ENCODE measurements at places on chromosomes 5 and 9.

GRCh38 chr9:36873247-36873875 lies 160.7 kb downstream of the PAX5 start:
- DNase-seq, result peak; percentile 61

GRCh38 chr5:111425205-111425604 lies 87.1 kb downstream of the STARD4 start:
- DNase-seq, result no peak

- DNase-seq, result no peak
Observed at GRCh38 chr9:89638359-89638758, 33.5 kb downstream of the GADD45G start.

- DNase-seq, result no peak
Observed at GRCh38 chr9:14240537-14240936, 73.4 kb downstream of the NFIB start.

DNA sequence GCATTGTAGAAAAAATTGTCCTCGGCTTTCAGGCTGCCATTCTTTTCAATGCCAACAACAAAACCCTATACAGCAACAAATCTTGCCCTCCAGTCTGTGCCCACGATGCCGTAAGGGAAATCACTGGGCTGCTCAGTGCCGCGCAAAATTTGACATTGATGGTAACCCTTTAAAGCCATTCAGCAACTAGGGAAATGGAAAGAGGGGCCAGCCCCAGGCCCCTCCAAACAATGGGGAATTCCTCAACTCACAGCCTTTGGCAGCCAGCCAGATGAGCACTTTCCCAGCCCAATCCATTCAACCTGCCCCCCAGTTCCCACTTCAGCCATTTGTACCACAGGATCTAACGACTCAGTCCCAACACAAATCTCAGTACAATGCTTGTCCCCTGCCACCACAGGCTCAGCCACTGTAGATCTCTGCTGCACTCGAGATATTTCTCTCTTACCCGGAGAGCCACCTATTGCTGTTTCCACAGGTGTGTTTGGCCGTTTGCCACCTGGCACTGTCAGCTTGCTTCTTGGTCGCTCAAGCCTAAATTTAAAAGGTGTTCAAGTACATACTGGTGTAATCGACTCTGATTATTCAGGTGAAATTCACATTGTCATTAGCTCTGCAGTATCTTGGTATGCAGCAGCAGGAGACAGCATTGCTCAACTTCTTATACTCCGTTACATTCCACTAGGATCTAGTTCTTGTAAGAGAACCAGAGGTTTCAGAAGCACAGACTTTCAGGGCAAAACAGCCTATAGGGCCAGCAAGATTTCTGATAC lies 103.3 kb downstream of the SYK start:
- peak; percentile 46 for DNase-seq

- no peak for DNase-seq
Observed at GRCh38 chr9:124220946-124221451, 36.8 kb upstream of the NEK6 start.

DNA sequence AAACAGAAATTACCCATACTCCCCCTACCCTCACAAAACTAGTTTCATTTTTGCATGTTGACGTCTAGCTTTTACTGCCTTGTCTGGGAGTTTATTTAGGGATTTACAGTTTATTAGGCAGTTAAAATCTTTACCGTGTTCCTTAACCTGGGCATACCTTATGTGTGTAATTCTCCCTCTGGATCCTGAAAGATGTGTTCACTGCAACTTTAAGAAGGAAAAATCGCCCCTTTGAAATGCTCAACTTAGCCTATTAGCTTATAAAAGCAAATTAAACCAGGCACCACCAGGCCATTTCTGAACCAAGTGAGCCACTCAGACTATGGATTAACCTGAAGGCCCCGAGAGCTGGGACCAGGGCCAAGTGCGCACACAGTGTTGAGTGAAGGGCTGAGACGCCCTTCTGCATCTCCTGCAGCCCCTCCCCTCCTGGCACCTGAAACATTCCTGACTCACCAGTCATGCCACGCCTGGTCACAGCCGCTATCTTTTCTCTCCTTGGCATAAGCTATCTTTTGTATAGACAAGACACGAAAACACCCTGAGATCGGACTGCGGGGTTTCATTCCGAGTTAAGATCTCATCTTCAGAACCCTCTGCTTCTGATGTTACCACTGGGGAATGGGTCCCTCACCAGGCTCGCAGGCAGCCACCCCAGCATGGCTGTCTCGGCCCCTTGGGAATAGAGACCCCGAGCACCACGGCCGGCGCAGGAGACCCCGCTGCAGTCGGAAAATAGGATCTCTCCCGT lies 111.9 kb downstream of the ROR2 start:
- DNase-seq, result no peak

DNA sequence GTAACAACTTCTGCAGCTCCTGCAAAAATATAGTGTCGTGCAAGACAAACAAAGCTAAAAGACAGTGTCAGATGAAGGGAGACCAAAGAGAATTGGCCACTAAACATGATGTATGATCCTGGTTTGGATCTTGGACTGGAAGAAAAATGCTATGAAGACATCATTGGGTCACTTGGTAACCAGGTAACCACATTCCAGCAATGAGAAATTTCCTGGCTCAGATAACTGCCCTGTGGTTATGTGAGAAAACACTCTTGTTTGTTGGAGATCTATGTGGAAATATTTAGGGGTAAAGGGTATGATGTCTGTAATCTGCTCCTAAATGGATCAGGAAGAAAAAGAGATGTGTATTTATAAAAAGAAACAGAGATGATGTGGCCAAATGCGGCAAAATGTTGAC lies 45.5 kb upstream of the ANKRD33B start:
- no peak for DNase-seq

DNA sequence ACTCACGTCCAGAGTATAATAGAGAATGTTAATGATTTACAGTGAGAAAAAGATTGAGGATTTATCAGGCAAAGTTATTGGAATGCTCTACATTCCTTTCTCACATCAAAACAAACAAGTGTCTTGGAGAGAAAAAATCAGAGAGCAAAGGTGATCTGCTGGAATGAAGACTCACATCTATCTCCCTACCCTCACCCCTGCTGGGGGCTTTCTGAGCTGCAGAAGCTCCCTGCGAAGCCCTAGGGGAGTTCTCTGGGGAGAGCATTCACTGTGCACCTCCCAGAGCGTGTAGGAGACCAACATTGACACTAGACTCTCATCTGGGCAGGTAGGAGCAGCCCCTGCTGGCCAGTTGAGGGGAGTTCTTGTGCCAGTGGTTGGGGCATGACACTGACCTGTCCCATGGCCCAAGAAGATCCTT lies 76.6 kb upstream of the ADAMTS16 start:
- no peak for DNase-seq

- DNase-seq, result no peak
Observed at GRCh38 chr5:1465966-1466471, 20.8 kb upstream of the SLC6A3 start.

- no peak for DNase-seq
Observed at GRCh38 chr5:2307631-2308030, 424.9 kb upstream of the IRX4 start.

DNA sequence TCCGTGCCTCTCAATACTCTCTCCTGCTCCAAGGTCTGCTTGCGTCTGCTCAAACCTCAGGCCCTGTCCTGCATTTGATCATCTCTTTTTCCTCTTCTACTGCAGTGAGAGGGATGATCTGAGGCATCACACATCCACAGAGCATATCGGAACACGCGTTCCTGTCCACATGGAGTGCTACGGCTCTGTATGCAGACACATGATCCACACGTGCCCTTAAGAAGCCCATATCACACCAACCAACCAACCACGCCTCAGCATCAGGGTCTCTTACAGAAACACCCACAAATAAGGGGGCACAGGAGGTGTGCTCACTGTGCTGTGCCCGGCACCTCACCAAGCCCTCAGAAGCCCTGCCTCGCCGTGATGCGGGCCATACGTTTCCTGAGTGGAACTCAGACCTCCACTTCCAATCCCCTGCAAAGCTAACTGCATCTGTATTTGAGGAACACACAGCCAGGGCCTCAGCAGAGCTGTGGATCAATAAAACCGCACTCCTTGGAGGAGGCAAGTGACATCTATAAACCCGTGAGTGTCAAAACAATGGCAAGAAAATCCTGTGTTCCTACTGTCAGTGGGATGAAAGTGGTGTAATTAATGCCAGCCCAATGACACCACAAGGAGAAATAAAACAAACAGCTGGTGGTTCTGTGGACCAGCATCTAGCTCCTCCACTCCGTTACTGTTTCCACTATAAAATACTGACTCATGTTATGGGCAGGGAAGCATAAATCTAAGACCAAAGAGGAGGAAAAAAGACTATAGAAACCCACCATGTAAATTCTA lies 40.4 kb downstream of the AK8 start:
- no peak for DNase-seq

DNA sequence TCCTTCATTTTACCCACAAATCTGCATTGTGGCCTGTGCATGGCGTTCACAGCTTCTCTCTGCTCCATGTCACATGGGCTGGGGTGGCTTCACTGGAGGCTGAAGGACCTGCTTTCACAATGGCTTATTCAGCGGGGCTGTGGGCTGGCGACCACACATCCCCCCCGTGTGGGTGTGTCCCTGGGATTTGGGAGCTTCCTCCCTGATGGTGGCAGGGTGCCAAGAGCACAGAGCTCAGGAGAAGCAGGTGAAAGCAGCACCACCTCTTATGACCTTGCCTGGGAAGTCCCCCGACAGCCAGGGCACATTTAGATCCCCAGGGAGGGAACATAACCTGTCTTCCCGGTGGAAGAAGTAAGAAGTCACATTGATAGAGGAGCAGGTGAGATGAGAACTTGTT lies 5.0 kb upstream of the MED10 start:
- DNase-seq, result no peak

- DNase-seq, result no peak
Observed at GRCh38 chr5:17403695-17404490, 94.1 kb upstream of the TAF11L2 start.

- DNase-seq, result no peak
Observed at GRCh38 chr5:25481463-25481862, 836.7 kb upstream of the CDH10 start.

- DNase-seq, result peak; percentile 94
Observed at GRCh38 chr5:93622240-93622885, 39.3 kb downstream of the NR2F1 start.

DNA sequence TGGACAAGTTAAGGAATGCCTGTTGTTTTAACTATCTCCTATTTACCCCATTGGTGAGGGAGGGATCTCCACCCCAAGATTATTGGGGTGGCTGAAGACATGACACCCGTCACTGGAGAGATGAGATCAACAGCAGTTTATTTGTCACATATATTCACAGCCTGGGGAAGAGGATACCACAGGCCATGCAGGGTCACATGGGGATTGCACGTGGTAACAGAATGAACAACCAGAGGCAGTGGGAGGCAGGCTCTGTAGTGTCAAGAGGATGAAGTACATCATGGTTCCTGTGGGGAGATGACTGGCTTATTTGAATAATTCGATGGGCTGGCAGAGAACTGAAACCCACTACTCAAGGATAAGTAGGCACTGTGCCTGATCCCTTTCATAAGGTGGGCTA lies 18.6 kb upstream of the SHISAL2B start:
- DNase-seq, result no peak

GRCh38 chr5:9034649-9035048 lies 511.2 kb downstream of the SEMA5A start:
- no peak for DNase-seq

GRCh38 chr5:171617817-171618591 lies 167.6 kb upstream of the SMIM23 start:
- no peak for DNase-seq

DNA sequence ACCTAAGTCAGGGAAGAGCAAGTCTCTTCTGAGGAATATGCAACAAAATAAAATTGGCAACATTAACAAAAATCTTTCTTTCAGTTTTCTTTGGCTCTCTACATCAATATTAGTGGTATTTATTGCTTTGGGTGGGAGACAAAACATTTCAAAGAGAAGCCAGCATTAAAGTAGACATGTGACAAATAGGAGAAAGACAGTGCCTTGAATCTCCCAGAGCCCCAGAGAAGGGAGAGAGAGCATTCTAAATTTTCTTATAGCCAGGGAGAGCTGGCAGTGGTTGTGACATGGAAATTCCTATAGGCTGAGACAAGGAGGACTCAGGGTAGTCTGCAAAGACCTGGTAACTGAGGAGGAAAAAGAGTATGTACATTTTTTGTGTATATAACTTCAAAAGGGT lies 79.4 kb upstream of the NREP start:
- no peak for DNase-seq

GRCh38 chr9:34771007-34771406 lies 61.1 kb upstream of the CCL21 start:
- no peak for DNase-seq

DNA sequence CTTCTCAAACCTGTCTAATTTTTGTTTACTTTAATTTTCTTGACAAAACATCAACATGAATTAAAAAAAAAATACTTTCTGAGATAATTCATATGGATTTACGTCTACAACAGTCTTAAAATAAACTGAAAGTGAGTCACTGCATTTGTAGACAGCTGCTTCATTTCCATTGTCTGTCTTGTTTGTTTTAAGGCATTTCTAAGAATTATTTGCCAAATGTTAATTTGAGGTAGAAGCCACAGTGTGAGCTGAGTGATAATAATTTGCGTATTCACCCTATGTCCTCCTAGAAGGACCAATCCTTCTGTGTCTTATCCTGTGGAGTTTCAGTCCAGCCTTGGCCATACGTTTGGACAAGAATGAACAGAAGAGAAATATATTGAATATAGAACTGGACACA lies 174.5 kb downstream of the CFAP90 start:
- no peak for DNase-seq

DNA sequence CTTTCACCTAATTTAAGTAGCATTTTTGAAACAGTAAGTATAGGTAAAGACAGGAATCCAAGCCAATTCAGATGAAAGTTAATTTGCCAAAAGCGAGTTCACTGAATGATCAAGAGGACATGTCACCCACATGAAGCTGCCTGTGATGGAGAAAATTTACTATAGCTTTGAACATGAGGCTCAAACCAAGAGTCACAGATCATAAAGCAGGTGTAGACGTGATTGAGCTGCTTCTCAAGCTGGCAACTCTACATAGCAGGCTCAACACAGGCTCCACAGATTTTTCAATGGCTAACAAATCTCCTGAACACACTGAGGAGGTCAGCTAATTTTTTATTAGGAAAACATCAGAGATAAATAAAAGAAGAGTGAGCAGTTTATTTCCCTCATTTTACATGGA lies 173.7 kb downstream of the FAM114A2 start:
- no peak for DNase-seq

GRCh38 chr5:168592014-168592368 lies 12.8 kb upstream of the PANK3 start:
- DNase-seq, result no peak

All from cerebellar cortex (tissue), 1 donor.